ENCODE measurements at places on chromosomes 3 and 15.

DNA sequence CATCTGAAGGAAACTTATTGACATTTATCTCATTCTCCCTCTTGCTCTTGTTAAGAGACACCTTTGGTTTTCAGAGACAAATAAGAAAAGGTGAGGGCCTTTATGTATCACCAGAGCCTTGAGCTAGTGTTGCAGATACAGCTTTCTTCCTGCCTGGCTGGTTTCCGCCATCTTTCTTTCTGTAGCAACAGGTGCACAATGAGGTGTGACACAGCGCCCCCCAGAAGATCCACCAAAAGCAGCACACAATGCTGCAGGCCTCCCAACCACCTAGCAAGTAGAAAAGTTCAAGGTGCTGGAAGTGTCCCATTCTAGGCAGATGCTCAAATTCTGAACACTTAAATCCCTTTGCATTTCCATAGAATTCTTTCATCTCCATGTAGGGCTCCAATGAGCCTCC lies 106.6 kb downstream of the FOXP1 start:
- no peak for DNase-seq

GRCh38 chr3:8942746-8943488 lies 20.4 kb downstream of the RAD18 start:
- no peak for DNase-seq

DNA sequence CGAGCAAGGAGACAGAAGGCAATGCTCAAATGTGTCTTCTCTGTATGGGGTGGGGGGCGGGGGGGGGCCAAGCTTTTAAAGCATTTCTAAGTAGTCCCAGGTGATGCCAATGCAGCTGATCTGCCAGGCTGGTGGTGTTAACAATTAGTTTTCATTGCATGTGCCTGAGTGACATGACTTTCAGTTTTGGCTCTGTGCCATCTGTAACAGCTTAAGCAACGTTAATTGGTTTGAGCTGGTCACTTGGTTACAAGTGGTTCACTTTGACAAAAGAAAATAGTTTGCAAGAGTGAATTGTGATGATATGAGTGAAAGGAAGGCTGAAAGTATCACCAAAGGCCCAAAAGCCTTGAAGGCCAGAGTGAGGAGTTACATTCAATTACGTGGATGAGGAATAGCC lies 26.4 kb upstream of the LRIG1 start:
- DNase-seq = no peak

- no peak for DNase-seq
Observed at GRCh38 chr15:95162531-95162930, 931.2 kb downstream of the MCTP2 start.

GRCh38 chr15:39510001-39510701 lies 70.7 kb upstream of the THBS1 start:
- no peak for DNase-seq

GRCh38 chr3:96813134-96813819 lies 1.1 kb upstream of the EPHA6 start:
- DNase-seq = no peak
